ENCODE measurements at places on chromosomes 6 and 20. TPM values are rescaled to one million over a fixed set of nuclear protein-coding genes. Genes with fewer than 3 reads are reported as not detected.
A peak's percentile ranks its signal among the peaks of the same experiment; 100 is the strongest.

DNA sequence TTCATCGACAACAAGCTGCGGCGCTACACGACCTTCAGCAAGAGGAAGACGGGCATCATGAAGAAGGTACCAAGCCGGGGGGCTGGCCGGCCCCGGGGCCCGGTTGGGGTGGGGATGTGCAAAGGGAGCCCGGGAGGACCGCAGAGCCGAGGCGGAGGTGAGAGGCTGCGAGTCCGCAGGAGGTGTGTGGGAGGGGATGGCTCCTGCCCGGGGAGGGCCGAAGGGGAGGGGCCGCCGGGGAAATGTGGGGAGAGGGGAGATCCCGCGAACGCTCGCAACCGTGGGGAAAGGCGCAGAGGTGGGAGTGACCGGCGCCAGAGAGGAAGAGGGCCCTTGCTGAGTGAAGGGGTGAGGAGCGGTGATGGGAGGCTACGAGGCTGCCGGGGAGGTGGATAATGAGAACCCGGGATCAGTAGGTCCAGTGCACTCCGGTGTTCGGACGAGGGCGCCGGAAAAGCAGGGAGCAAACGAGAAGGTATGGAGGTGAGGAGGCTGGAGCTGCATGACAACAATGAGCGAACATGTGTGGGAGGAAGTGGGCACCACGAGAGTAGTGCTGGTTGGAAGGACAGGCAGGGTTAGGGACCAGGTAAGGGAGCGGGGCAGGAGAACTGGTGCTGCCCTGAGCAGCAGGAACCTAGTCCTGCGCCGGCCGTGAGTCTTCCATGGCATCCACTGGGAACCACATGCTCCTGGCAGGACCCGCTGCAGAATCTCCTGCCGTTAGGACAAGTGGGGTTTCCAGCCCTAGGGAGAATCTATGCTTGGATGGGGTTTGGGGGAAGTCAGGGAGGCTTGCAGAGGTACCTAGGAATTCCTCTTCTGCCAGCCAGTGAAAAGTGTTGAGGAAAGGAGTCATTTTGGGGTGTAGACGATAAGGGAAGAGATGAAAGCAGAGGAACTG lies 1.3 kb downstream of the SRF start:
- peak; percentile 68 for DNase-seq

- DNase-seq: no peak
Measured at GRCh38 chr6:157625764-157626163, 197.3 kb upstream of the SNX9 start.

DNA sequence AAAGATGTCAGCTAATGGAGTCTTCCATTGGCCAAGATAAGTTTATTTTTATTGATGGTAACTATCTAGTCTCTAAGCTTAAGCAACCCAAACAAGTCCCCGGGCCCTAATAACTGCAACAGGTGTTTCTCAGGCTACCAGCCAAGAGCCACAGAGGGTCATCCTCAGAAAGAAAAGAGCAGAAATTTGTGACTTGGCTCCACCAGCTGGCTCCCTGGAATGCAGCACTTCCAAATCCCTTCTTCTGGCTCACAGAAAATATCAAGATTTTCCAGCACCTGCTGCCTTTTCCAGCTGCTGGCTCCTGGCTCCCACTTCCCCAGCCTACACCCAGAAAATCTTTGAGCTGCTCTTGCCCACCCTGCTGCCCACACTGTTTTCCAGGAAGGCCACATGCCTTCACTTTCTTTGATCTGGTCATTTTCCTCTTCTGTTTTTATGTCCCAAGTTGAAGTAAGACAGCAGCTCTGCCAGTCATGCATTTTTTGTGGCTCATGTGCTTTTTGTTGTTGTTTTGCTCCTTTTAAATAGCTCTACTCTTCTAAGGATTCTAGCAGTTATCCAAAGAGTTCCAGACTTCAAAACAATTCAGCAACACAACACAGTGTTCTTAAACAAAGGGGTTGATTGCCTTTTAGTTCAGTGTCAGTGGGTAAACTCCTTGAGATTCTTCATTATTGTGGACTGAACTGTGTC lies 151.0 kb upstream of the SMLR1 start:
- no peak for DNase-seq

DNA sequence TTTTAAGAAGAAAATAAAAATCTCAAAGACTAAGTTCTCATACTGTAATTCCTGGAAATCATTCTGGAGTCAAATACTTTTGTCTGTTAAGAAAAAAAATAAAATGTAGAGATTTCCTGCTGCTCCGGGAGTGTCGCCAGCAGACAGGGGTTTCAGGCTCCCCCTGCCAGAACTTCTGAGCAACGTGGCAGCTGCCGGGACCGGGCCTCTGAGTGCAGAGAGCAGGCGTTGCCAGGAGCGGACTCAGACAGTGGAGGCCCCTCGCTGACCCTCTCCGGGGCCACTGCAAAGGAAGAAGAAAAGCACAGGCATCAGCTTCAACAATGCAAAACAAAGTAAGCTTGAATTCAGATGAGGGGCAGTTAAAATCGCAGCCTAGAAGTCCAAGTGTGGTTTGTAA lies 95.5 kb downstream of the THBS2 start:
- peak; percentile 82 for DNase-seq

GRCh38 chr20:39829256-39829655 lies 859.8 kb downstream of the MAFB start:
- peak; percentile 53 for DNase-seq

GRCh38 chr20:13809855-13810254 lies 25.0 kb downstream of the NDUFAF5 start:
- no peak for DNase-seq

Gene C4B
- 129 TPM for total RNA-seq

DNA sequence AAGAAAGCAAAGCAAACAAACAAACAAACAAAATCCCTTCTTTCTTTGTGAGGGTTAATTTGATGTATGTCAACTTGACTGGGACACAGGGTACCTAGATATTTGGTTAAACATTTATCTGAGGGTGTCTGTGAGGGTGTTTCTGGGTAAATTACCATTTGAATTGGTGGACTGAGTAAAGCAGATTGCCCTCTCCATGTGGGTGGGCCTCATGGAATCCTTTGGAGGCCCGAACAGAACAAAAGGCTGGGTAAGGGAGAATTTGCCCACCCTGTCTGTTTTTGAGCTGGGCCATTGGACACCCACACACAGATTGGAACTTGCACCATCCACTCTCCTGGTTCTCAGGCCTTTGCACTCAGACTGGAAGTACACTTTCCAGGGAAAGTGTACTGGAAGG lies 628.8 kb upstream of the CITED2 start:
- DNase-seq: no peak

Gene DEFB132
- not detected for total RNA-seq

Gene KCNK5
- total RNA-seq: 1.6 TPM

GRCh38 chr6:1409774-1410465 lies 20.5 kb downstream of the FOXF2 start:
- DNase-seq: no peak

- DNase-seq: no peak
Measured at GRCh38 chr6:85506441-85507093, 56.7 kb downstream of the NT5E start.

DNA sequence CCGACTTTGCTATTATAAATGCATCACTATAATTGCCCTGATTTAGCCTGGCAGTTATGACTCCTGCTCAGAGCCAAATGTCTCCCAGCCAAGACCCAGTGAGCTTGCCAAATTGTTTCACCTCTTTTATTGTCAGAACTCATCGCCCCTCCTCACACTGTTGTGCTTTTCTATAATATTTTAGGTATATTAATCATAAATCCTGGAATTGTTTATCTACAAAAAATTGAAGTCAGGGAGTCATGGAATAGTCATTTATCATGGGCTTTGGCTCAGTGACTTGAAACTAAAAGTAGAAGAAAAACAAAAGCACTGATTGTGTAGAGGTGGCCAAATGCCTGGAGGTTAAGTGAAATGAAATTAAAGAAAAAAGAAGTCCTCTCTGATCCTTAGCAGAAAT lies 85.6 kb downstream of the PFDN4 start:
- DNase-seq: no peak

Gene ECT2L
- total RNA-seq: 0.43 TPM

Gene TAP1
- total RNA-seq: 16.4 TPM

Gene CD83
- total RNA-seq: 1.9 TPM

GRCh38 chr6:93677264-93677965 lies 258.1 kb upstream of the EPHA7 start:
- no peak for DNase-seq

Gene LY6G5C
- total RNA-seq: 2.1 TPM

GRCh38 chr6:111759836-111760785 lies 113.1 kb downstream of the FYN start:
- DNase-seq: peak; percentile 55

GRCh38 chr20:32056708-32057483 lies 4.9 kb downstream of the HCK start:
- no peak for DNase-seq

- DNase-seq: no peak
Measured at GRCh38 chr6:87827346-87827745, 125.3 kb upstream of the AKIRIN2 start.

- no peak for DNase-seq
Measured at GRCh38 chr6:139982195-139982594, 607.7 kb upstream of the CITED2 start.

DNA sequence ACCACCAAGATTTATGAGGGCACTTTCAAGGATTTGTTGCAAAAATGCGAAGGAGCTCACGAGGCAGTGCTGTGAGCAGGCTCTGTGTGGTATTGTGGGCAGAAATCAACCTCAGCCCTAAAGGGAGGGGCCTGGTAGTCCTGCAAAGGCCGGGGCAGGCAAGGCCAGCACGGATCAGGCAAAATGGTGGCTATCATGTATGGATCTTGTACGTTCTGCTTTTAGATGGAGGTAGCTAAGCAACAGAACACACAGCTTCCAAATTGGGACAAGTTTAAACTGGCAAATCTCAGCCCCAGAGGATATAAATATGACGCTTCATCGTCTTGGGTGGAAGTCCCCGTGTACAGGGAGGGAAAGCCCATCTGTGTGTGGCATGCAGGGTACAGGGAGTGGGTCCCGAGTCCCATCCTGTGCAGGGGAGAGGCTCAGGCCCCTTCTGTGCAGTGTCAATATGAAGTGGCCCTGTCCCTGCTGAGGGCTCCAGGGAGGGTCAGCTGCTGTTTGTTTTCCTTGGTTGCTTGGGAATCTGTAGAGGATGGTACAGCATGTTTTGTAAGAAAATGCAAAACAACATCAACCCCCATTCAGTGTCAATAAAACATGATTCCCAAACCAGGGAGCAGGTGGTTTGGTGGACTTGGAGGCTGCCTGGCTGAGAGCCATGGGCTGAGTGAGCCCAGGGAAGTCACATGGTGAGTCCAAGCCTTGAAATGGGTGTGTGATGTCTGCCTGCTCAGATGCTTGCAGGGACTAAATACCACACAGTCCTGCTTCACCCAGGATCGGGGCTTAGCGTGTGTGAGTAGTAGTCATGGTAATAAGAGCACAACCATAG lies 113.0 kb downstream of the SYCP2 start:
- peak; percentile 89 for DNase-seq

Gene HLA-DOB
- not detected for total RNA-seq

GRCh38 chr20:24653306-24653705 lies 183.9 kb downstream of the SYNDIG1 start:
- no peak for DNase-seq

Gene CDH26
- total RNA-seq: 1.2 TPM

Gene SIRPB1
- total RNA-seq: 2.1 TPM

DNA sequence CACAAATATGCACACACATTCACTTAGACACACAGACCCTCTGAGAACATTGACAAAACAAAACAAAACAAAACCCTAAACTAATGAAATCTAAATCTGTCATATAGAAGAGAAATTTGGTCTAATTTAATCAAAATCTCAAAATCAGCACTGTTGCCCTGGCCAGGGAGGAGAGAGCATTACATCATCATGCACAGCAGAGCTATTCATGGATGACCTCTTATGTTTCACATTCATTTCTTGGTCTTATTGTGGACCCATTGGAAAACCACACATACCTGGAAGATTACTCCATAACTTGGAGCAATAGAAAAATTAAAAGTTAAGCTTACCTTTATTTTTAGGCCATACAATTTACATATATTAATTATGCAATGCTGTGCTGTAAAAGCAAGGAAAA lies 1223.6 kb upstream of the GJE1 start:
- DNase-seq: no peak

Gene PRKN
- total RNA-seq: 24.8 TPM

Gene FRK
- total RNA-seq: 4.5 TPM

DNA sequence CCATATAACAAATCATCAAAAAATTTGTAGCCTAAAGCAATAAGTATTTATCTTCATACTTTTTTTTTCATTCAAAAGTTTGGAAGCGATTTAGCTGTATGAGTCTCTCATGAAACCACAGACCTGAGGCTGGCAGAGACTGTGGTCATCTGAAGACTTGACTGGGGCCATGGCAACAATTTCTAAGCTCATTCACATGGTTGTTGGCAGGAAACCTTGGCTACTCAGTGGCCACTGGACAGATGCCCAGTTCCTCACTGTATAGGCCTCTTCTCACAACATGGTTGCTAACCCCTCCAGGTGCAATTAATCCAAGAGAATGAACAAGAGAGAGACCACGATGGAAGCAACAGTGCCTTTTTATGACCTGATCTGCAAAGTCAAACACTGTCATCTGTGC lies 235.9 kb downstream of the BTBD3 start:
- DNase-seq: no peak

Gene SOBP
- 19.3 TPM for total RNA-seq

Gene GNL1
- 25.6 TPM for total RNA-seq

GRCh38 chr6:120938876-120939472 lies 395.3 kb downstream of the TBC1D32 start:
- DNase-seq: no peak

- no peak for DNase-seq
Measured at GRCh38 chr6:111922454-111923297, 49.4 kb upstream of the FYN start.

Gene JPH2
- total RNA-seq: 99.0 TPM

- DNase-seq: no peak
Measured at GRCh38 chr6:116651916-116652315, 16.6 kb downstream of the ZUP1 start.

DNA sequence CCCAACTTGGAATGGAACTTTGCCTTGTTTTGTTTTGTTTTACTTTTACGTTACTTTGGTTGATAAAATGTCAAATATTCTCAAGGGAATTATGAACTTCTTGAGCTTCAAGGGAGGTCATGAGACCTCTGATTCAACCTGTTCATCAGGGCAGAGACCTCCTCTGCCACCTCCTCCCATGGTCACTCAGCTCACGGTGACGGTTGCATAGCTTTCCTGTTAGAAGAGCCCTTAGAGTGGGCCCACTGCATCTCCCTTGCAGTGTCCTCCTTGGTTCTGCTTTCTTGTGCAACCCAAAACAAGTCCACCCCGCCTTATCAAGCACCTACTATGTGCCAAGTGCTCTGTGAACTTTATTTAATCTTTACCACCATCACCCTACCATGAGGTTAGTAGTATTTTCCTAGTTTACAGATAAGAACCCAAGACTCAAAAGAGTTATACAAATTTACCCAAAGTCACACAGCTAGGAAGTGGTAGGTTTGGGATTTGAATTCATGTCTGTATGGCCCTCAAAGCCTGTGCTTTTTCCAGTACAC lies 15.5 kb downstream of the TM9SF4 start:
- no peak for DNase-seq

- no peak for DNase-seq
Measured at GRCh38 chr20:23915844-23916243, 36.3 kb upstream of the CST5 start.
